Stimulated activated CD4-positive, alpha-beta T cell treated with anti-CD3 and anti-CD28 coated beads, TNF-alpha, amount 100 ng/mL, for 4 hours (primary cell): ENCODE measurements at places on chromosomes 6 and 20.

DNA sequence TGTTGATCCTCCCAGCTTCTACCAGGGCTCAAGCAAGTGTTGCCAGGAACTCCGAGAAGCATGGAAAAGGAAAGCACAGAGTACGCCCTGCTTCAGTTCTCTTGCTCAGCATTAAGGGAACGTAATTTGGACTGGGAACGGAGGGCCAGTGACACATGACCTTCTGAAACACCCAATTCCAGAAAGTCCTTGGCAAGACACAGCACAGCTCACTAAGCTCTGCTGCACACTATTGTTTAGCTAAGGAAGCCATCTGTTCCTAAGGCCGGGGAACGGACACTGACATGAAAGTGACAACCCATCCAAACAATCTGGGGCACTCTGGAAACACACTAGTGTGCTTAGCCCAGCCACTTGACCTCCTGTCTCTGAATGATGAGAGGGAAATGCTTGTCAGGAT is 56.9 kb upstream of the NXT1 start:
- DNase-seq = no peak

DNA sequence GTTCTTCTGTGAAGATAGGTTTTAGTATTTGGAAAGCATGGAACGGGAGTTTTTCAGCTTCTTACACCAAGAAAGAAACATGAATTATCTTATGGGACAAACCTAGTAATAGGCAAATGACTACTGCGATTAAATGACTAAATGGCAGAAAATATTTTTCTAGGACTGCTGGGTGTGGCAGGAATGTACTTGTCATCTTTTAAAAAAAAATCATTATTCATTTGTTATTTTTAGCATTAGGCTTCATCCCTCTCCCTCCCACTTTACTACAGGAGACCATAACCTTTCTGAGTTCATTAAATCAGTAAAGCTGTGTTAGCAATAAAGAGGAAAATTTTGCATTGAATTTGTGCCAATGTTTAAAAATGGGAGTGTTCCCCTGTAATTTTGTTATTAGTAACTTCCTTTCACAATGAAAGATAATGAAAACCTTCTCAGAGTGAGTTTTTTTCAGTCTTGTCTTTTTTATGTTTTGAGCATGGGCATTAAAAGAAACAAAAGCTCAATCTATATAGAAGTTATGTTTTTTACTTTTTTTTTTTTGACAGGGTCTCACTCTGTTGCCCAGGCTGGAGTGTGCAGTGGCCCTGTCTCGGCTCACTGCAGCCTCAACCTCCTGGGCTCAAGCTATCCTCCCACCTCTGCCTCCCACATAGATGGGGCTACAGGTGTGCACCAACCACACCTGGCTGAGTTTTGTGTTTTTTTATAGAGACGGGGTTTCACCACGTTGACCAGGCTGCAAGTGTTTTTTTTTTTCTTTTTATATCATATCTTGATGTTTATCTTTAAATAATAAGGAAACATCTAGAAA is 105.6 kb upstream of the CLDN20 start:
- no peak for DNase-seq

DNA sequence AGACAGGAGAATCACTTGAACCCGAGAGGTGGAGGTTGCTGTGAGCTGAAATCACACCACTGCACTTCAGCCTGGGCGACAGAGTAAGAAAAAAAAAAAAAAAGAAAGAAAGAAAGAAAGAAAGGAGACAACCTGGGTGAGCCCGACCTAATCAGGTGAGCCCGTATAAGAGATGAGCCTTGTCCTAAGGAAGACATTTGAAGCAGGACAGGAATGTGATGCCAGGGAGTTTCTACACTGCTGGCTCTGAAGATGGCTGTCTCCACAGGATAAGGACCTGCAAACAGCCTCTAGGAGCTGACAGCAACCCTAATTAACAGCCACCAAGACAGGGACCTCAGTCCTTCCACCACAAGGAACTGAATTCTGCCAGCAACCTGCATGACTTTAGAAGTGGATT is 41.9 kb downstream of the NHLRC1 start:
- DNase-seq = no peak

- DNase-seq = no peak
Observed at GRCh38 chr20:32553618-32554017, 31.5 kb downstream of the NOL4L start.

DNA sequence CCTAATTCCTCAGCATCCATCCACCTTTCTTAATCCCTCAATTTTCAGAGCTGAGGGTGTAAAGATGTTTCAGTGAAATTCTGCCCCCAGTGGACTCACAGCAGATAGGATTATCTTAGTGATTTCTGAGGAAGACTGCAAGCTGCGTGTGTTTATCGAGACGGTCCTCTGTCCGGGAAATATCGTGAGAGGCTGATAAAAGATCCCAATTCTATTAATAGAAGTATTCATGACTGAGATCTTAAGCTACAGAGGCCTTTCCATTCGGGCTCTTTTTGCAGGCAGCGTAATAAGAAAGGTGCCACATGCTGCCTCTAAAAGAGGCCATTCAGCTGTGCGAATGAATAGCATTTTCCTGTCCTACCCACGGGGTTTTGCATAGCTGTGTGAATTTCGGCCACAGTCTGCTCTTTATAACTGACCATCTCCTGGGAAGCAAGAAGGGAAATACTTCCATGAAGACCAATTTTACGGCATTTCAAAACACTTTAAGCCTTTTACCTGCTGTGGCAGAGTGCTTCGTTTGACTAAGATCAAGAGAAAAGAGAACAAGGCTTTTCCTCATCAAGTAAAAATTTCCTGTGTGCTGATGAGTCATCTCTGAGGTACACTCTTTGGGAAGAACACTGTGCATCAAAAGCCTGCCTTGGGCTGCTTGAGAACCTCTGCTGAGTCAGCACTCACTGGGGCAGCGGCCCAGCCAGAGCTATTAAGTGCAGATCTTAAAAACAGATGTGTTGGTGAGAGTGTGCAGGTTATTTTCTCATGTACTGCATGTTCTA is 208.8 kb downstream of the ARHGAP18 start:
- DNase-seq = peak; percentile 42

DNA sequence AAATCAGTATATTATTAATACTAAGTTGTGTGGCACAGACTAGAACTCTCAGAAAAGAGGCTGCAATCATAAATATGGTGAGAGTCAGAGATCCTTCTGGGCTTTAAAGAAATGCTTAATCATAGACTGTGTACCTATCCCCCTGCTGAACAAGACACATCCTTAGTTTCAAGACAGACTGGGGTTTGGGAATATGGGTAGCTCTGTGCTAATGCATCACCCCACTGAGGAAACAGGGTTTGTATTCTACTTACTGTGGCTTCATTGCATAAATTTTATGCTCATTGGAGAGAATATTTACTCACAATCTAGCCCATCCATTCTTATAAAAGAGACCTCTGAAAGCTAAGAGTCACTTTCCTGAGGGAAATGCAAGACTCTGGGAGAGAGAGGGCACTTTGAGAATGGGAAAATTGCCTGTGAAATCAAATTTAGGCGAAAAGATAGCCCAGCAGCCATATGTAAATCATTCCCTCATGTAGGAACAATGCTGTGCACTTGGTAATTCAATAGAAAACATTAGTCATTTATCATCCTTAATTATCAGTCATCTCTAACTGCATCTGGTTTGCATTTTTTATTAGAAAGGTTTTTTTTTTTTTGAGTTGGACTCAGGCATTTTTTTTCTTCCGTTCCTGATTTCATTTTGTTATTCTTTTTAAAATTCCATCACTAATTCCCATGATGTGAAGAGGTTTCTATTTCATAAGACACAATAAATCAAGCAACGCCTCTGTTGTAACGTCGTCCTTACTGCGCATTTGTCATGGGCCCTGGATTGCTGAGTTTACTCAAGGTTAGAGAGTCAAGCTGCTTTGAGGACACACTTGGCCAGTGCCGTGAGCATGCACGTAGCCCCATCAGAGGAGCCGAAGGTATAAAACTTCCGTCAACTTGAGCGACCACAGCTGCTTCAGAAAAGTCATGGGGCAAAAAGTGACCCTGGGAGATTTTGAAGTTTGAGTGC is 91.8 kb downstream of the TRMT11 start:
- DNase-seq = no peak

- no peak for DNase-seq
Observed at GRCh38 chr6:24576447-24576846, 69.5 kb downstream of the KIAA0319 start.
